ENCODE measurements at places on chromosomes 12 and 14.

DNA sequence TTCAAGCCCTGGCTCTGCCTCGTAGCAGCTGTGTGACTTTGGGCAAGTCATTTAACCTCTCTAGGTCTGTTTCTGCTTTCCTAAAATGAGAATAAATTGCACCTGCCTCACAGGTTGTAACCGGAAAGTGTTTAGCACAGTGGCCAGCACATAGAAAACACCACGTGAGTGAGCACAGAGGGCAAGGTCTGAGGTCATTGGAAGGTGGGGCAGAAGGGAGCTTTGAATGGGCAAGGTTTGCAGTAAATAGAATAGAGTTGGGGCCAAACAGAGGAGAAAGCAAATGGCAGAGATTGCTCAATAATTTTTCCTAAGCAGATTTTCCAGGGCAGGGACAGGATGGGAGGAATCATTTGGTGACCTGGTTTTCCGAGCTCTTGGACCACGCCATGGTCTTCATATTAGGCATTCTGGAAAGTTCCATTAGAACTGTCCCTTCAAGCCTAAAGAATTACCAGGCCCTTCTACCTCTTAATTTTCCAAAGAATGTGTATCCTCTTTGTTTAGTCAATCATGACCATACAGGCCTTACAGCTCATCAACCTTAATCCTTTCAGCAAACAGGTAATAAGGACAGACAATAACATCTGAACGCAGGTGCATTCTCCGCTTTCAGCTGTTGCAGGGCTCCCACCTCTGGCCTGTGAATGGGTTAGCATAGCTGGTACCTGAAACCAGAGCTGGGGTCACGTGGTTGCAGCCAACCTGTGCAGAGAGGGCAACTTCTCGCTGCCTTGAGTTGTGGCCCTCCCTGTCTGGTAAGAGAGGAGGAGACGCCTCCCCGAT, 53.8 kb downstream of the VWF start:
- no peaks in the 10 kb centered on the region for H3K36me3 ChIP-seq
- H3K27ac ChIP-seq: no peak overlapping the region
- peaks cover 16% of the 10 kb centered on the region for H3K27me3 ChIP-seq
- H3K4me3 ChIP-seq: no peak overlapping the region

DNA sequence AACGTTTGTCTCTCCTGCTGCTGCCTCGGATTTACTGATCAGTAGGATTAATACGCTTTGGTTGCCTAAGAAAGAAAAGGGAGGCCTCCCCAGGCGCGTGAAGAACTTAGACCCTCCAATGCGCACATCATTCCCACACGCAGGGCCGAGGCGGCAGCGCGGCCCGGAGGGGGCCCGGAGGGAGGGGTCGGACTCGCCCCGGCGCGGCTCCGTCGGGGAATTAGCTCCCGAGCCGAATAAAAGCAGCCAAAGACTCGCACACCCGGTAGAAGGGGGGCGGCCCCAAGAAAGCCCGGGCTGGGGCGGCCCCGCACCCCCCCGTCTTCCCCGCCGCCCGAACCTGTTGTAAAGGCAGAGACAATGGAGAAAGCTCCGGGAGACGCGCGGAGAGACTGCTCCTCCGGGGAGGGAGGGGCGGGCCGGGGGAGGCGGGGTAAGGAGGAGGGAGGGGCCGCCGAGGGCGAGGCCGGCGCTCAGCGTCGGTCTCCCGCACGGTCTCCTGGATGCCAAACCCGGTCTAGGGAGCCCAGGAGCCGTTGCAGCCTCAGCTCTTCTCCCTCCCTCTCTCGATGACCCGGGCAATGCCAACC, at the start of gene NELL2:
Gene NELL2 (minus strand): TSS at position 362 of the 590 bp plus-strand sequence. CDS start 446 bp downstream, outside the sequence.
- H3K4me1 ChIP-seq: no peaks in the 10 kb centered on the region
- peaks cover 44% of the 10 kb centered on the region for H3K27me3 ChIP-seq
- no peak for DNase-seq
- H3K4me3 ChIP-seq: peak within 1 kb of the TSS; percentile 30
- no peak within 1 kb of the TSS for H3K27ac ChIP-seq

GRCh38 chr12:5716201-5716600, 228.9 kb downstream of the ANO2 start:
- H3K27ac ChIP-seq: no peak overlapping the region
- H3K27me3 ChIP-seq: peaks cover 5% of the 10 kb centered on the region
- no peaks in the 10 kb centered on the region for H3K4me1 ChIP-seq
- no peak for DNase-seq
- no peak overlapping the region for H3K4me3 ChIP-seq

DNA sequence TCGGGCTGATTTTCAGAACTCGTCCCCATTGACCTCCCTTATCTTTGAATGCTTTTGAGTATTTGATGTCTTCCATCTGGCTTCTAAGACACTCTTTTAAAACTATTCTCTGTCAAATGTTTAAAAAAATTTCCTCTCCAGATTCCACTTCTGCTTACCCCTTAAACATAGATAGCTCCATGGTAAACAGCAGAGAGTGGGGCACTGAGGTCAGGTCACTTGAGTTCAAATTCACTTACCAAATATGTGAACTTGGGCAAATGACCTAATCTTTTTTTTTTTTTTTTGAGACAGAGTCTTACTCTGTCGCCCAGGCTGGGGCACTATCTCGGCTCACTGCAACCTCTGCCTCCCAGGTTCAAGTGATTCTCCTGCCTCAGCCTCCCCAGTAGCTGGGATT, 126.8 kb upstream of the CPSF6 start:
- no peaks in the 10 kb centered on the region for H3K36me3 ChIP-seq
- no peak overlapping the region for H3K4me3 ChIP-seq
- no peak overlapping the region for H3K27ac ChIP-seq
- peaks cover 4% of the 10 kb centered on the region for H3K4me1 ChIP-seq

GRCh38 chr12:12562016-12562483, 613 bp downstream of the DUSP16 start:
- H3K4me1 ChIP-seq: peaks cover 15% of the 10 kb centered on the region
- DNase-seq: no peak
- peak overlapping the region; percentile 60 for H3K4me3 ChIP-seq
- peak overlapping the region; percentile 51 for H3K27ac ChIP-seq
- no peaks in the 10 kb centered on the region for H3K36me3 ChIP-seq
- no peaks in the 10 kb centered on the region for H3K27me3 ChIP-seq

DNA sequence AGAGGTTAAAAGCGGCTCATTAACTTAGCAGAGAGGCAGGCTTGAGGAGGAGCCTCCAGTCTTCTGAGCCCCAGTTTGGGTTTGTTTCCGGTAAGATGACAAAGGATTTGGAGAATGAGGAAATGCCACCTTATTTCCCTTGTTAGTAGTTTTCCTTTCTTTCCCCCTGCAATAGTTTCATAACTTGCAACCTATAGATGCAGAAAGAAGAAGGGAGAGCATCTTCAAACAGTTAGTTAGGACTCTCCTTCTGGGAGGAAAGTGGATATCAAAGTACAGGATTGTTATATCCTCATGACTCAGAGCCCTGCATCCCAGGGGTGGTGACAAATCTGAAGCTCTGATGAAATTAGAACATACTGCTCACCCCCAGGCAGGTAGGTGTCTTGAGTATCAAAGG, 180.7 kb upstream of the SLC38A2 start:
- no peaks in the 10 kb centered on the region for H3K36me3 ChIP-seq
- no peak overlapping the region for H3K4me3 ChIP-seq
- peak; percentile 11 for DNase-seq

GRCh38 chr12:101857043-101857558, 20.3 kb upstream of the DRAM1 start:
- peak; percentile 73 for DNase-seq
- H3K4me1 ChIP-seq: peaks cover 58% of the 10 kb centered on the region
- H3K36me3 ChIP-seq: no peaks in the 10 kb centered on the region
- H3K4me3 ChIP-seq: no peak overlapping the region
- H3K27me3 ChIP-seq: no peaks in the 10 kb centered on the region

DNA sequence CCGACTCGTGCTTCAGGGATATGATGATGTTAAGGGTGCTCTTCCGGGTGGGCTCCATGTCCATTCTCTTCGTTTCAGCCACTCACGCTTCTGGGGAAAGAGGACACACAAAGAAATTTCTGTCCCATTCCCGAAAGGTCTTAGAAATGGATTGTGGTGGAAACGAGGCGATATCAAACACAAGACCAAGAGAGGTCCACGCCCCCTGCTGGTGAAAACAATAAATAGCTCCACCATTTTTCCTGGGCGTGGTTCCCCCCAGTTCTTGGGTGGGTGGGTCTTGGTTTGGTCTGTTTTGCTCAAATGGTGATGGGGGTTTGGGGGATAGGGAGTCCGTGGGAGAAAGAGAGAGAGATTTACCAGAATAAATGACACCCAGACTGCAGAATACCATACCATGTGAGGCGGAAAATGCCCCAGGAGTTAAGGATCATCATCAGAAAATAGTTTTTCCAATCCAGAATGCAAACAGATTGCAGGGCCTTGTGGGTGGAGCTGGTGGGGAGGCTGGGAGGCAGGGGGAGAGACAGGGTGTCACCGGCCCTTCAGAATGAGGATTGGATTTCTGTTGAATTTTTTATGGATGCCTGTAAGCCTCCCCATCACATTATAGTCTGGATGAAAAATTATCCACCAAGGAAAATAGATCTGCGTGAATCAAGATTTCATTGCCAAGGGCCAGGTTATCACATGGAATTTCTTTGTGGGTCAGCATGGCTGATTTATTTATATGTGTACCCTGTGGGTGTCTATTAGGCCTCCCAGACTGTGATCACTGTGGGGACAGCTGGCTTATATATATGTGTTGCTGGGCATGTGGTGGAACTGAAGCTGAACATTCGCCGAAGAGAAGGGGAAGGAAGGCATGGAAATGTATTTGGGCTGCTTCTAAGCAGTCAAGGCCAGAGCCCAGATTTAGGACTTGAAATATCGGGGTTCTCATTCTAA, 55.8 kb downstream of the SRRM4 start:
- peak; percentile 7 for DNase-seq
- H3K27me3 ChIP-seq: no peaks in the 10 kb centered on the region
- no peak overlapping the region for H3K4me3 ChIP-seq
- no peaks in the 10 kb centered on the region for H3K36me3 ChIP-seq
- no peak overlapping the region for H3K27ac ChIP-seq

DNA sequence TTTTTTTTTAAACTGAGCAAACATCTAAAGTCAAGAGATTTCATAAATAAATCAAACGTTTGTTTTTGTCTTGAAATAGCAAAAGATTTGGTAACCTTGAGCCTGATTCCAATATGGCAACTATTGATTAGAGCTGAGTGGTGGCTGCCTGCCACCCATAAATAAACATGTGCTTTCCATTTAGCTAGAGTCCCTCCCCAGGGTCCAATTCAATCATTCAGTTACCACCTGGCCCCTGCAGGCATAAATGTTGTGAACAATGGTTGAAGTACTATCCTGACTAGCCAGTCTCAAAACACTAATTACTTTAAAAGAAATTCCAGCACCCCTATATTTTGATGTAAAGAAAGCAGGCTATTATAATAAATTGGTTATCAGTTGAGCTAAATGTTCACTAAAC, 129.7 kb upstream of the GRIP1 start:
- no peaks in the 10 kb centered on the region for H3K27me3 ChIP-seq
- no peak overlapping the region for H3K4me3 ChIP-seq
- DNase-seq: no peak

- no peaks in the 10 kb centered on the region for H3K4me1 ChIP-seq
- peaks cover 96% of the 10 kb centered on the region for H3K36me3 ChIP-seq
- no peak for DNase-seq
- no peak overlapping the region for H3K27ac ChIP-seq
- no peak overlapping the region for H3K4me3 ChIP-seq
- no peaks in the 10 kb centered on the region for H3K27me3 ChIP-seq
Measured at GRCh38 chr14:57287745-57288144, 19.0 kb downstream of the AP5M1 start.

DNA sequence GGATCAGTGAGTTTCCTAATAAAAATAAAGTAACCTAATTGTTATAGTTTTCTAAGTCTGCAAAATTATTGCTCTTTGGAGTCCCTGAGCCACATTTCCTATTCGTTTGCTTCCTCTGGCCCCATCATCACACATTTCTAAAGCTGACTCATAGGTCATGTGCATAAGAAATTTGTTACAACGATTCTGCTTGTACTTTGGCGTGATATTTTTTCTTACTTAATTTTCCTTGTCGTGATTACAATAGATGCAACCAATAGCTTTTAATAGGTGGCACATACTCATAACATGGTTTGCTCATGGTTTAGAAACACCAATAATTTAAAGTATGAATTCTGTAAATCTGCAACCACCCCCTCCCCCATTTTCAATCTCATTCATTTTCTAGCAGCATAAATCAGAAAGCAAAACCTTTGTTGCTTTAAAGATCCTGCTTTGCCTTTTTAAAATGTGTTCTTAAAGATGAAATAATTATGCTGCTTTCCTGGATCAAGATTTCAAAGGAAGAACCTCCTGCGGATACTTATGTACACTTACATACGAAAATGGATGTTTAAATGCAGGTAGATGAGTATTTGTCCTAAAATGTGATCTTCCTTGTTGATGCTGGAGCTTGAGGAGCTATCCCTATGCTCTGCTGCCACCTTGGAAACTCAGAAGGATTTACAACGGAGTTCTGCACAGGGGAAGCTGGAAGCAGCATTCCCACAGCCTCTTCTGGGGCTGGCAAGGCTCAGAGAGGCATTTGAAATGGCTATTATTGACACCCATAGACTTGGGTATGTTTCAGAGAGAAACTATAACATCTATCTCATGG, 1.7 kb upstream of the FLRT2 start:
- H3K36me3 ChIP-seq: no peaks in the 10 kb centered on the region
- H3K27me3 ChIP-seq: peaks cover 69% of the 10 kb centered on the region
- H3K27ac ChIP-seq: no peak overlapping the region

Measured in CD14-positive monocyte (primary cell).